ENCODE measurements at places on chromosomes 12 and 14.

DNA sequence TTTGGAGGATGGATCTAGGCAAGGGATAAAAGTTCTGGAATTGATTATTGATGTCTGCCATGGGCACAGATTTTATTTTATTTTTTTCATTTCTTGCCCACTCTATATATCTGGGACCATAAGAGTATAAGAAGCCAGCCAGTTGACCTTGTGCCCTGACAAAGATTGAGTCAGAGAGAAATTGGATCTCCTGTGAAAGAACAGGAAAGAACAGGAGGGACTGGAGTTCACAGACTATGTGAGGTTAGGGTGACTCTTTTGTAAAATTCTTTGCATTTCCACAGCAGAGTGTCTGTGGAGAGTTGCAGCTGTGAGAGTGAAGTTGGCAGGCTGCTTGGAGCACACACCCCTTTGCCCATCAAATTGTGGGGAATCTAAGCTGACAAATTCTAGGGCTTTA, 358.4 kb upstream of the TBX3 start:
- DNase-seq: no peak

DNA sequence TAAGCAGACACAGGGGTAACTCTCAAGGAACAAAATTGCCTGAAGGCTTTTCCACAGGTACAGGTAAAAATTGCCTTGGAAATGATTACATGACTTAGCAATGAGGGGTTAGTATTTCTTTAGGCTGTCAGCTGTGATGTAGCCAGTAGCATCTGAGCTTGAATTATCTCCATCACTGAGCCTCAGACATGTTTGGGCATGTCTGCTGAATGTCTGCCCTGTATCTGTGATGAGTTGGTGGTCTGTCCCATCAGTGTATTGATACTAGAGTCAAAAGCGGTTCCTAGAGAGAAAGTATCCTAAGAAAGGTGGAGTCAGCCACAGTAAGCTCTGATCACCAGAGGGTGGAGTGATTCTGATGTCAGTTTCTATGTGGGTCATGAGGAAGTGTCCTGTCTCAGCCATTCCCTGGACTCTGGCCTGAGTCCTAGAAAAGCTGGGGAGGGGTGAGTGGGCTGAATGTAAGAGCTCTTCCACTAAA, 16.3 kb downstream of the AKAP6 start:
- DNase-seq: no peak

DNA sequence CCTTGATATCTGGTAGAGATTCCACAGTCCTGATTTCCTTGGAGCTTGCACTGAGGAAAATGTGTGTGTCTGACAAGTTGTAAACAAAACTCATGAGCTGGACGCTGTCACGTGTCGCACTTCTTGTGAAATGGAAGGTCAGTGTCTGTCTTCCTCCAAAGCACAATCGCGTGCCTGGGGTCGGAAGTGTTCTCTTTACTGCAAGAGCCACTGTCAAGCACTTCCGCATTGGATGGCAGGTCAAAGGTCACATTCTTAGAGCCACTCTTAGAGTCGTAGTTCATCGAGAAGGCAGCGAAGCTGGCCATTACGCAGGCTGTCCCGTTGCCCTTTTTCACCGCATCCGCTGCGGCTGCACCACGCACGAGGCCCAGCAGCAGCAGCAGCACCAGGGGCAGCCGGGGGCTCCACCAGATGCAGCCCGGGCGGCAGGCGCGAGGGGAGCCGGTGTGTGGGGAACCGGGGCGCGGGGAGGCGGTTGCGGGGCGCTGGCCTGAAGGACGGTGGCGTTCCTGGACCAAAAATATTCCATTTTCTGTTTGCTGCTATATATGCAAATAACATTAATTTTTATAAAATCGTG, 45.0 kb downstream of the LRTM2 start:
- DNase-seq: no peak

DNA sequence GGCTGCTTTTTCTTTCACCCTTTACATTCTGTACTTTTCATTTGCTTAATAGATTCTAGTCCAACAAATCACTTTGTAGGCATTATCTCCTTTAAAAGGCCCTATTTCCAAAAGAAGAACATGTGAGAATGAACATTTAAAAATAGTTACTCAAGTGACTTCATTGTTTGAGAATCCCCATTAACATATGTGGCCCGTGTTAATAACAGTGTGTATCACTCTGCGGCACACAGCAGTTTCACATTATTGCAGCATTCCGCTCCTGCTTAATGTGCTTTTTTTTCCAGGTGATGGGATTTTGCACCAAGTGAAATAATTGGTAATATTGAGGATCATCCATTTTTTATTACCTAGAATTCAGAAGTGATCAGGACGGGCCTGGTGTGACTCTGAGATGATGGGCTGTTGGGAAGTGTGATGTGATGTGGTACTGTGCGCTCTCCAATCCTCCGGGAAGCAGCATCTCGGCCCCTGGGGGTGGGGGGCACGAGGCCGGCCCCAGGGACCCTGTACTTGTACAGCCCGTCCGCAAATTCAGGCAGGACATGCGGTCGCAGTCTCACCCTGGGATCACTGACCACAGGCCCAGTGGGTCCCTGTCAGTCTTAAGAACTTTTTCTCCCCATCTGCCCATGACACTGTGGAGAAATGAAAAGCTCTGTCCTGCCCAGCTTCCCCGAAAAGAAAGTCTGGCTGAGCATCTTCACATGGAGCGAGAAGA, 32.9 kb downstream of the SLC15A4 start:
- no peak for DNase-seq

DNA sequence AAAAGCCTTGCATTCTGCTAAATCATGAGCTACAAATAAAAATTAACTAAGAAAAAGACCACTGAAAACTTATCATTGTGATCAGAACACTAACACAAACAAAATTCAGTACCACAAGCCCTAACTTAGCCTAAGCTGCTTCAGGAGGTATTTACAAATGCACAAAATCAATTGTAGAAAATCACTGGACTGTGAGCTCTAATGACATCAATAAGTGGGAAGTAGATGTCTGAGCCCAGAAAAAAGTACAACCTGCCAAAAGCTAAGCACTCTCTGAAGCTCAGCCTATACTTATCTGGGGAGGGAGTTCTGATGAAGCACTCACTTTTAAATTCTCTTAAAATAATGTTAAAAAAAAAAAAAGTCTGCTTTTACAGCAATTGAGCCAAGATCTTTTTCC, 92.9 kb downstream of the SLCO1B1 start:
- no peak for DNase-seq

GRCh38 chr12:128711486-128711885, 112.3 kb downstream of the SLC15A4 start:
- DNase-seq: no peak

DNA sequence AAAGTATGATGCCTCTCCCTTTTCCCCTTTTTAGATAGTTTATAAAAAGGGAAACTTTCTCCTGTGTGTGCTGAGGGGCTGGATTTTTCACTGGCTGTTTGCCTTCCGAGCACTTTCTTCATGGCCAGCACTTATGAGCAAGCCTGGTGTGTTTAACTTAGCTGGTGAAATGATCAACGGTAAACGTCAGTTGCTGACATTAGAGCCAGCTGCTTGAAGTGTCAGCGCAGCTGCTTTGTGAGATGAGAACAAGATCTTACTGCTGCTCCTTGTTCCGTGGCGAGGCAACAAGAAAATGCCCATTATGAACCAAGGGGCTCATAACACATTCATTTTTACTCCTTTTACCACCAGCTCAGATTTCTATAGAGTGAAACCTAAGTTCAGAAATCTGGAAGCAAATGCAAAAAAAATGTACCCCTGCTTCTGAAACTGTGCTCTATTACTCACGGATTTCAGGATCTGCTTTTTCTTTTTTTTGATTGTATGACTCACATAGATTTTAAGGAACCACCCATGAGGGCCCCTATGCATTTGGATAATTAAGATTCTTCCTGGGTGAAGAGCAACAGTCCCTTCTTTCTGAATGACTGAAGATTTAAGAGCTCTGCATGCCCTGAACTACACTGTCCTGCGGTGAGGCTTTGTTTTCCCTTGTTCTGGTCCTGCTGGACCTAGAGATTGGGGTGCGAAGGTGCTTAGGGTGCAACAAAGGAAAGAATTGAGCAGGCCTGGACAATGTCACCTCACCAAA, 74.3 kb upstream of the CPM start:
- no peak for DNase-seq

DNA sequence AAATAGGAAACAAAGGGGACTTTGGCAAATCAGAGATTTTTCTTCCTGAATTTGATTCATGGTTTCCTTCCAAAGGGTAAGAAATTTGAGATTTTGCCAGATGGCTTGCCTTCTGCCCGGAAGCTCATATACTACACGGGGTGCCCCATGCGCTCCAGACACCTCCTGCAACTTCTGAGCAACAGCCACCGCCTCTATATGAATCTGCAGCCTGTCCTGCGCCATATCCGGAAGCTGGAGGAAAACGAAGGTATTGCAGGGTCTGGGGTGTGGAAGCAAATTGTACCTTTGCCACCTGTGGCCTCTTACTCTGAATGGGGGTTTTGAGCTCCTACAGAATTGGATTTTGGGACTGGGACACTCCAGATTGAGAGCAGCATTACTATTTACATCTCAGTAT, 63.5 kb downstream of the FRMD6 start:
- DNase-seq: no peak

DNA sequence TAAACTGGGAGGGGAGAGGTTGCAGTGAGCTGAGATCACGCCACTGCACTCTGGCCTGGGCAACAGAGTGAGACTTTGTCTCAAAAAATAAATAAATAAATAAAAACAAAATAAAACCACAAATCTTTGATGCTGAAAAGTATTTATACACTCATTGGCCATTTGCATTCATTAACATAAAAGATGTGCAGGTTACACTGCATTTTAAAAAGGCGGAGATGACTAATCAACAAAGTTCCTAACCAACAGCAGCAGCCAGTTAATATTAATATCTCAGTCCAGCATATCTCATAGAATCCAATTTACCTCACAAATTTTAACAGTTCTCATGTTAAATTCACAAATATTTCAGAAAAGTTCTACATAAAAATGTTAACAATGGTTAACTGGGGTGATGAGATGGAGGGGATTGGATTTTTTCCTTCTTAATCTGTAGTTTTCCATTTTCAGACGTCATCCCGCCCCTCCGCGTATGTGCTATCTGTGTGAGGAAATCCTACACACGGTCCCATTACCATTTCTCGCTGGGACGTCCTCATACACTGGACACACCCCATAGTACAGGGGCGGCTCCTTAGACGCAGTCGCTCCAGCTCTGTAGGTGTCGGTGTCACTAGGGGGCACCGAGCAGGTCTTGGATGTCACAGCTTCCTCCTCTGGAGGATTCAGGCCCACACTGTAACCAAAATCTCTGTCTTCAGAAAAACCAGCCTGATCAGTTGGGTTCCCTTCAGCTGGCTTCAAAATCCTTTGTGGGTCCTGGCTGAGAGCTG, 7.3 kb downstream of the ANKLE2 start:
- DNase-seq: no peak

DNA sequence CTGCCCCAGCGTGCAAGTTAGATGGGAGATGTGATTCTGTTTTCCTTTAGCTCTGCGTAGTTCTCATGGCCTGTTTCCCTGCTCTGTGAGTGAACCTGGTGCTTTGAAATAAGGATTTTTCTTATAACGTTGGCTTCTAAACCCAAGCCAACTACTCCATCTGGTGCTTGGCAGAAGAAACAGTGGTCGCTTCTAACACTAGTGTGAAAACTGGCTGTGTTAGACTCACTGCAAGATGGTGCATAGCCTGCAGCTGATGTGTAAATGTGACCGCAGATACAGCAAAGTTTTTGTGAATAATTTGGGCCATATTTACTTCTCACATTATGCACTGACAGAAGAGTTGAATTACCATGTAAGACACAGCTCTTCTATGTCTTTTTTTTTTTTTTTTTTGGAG, 12.2 kb downstream of the GTF2H3 start:
- no peak for DNase-seq

- DNase-seq: no peak
Measured at GRCh38 chr12:69431591-69432222, 38.5 kb upstream of the FRS2 start.

GRCh38 chr12:95859947-95860850, 1.4 kb downstream of the SNRPF start:
- no peak for DNase-seq

- no peak for DNase-seq
Measured at GRCh38 chr12:48157889-48158370, 615 bp upstream of the ASB8 start.

- DNase-seq: no peak
Measured at GRCh38 chr12:116358536-116358892, 81.0 kb upstream of the MED13L start.

- DNase-seq: no peak
Measured at GRCh38 chr14:37051680-37052079, 120.7 kb downstream of the SLC25A21 start.

- no peak for DNase-seq
Measured at GRCh38 chr14:51094282-51094821, 553 bp downstream of the TRIM9 start.

- no peak for DNase-seq
Measured at GRCh38 chr14:45651890-45652289, 398.9 kb upstream of the MIS18BP1 start.

- no peak for DNase-seq
Measured at GRCh38 chr12:121239351-121240061, 29.6 kb downstream of the P2RX4 start.

GRCh38 chr12:27802511-27802910, 22.5 kb upstream of the MANSC4 start:
- no peak for DNase-seq

GRCh38 chr12:95443459-95443858, 30.5 kb upstream of the METAP2 start:
- no peak for DNase-seq

DNA sequence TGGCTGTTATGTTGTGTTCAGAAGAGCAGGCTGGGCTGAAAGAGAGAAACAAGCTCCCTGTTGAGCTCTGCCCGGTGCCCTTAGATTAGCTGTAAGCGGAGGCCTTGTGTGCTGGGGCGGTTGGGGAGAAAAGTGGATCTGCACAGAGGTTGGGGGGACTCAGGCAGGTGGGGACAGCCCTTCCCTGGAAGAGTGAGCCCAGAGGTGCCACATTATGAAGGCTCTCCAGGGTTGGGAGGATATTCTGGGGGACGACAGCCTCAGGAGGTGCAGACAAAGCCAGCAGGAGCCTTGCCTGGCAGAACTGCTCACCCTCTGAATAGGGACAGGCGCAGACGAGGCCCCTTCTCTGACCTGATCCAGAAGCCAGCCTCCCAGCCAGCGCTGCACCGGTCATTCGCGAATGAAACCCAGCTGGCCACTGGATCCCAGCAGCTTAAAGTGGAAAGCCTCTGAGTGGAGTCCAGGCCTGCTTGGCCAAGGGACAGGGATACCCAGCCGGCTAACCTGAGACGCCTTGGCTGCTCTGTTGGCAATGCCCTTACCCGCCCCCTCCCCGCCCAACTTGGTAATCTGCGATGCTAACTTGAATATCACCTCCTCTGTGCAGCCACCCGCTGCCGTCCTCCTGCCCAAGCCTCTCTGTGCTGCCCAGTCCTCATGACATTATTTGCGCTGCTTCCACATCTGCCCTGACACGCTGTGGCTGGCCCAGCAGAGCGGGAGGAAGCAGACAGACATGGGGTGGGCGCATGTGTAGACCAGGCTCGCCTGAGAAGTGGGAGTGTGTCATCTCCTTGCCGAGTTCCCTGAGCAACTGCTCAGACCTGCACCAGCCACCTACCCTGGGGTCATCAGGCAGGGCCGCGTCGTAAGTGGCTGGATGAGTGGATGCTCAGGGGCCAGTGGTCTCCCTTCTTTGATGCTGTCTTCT, 5.6 kb downstream of the HIP1R start:
- DNase-seq: no peak
